ENCODE measurements at places on chromosomes 2 and 18.

DNA sequence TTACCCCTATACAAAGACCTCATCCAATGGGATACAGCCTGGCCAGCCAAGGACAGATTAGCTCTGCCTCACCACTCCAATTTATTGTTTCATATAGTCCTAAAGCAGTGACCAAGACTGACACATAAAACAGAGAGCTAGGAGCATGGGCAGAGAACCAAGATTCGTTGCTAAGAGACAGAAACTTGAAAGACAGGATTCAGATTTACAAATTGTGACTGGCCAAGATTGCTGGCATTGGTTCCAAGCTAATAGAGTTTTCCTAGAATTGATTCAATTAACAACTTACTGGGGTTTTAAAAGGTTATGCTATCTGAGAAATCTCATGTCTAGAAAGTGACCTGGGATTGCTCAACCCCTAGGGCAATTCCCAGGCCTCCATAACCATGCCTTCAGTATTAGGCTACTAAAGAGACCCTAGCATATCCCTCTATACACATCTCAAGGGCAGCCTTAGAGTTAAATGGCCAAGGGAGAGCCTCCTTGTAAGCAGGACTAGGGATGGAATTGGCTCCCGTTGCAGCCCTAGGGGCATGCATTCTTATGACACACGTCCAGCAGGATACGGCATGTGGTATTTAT lies 75.6 kb downstream of the ICOS start:
- DNase-seq, result peak; percentile 22

- DNase-seq, result peak; percentile 65
Measured at GRCh38 chr18:9103376-9103873, 926 bp downstream of the NDUFV2 start.

DNA sequence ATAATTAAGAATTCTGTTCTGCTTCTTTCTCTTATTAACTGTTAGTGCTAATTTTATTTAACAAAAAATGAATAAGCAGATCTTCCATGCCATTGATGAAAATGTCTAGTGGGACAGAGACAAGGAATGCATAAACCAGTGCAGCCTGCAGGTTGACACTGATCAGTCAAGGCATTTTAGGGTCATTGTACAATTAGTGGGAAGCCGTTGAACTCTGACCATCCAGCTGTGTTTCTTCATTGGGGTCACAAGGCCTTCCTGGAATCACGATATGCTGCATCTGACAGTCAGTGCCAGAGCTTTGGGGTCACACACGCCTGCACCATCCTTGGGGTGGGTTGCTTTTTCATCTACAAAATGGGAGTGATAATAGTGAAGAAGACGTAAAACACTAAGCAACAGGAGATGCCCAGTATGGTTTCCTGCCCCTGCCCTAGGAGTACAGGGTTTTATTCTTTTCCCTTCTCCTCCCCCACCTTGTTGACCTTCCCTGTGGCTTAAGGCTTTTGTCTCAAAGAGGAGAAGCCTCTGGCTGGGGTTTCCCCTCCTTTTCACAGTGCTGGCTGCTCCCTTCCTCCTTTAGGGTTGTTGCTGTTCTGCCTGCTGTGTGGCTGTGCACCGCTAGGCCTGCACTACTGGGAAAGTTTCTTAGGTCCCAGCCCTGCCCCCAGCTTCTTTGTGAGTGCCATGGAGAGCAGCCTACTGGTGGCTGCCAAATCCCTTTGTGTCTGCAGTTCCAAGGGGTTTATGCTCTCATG lies 245.6 kb downstream of the TPGS2 start:
- peak; percentile 36 for DNase-seq

DNA sequence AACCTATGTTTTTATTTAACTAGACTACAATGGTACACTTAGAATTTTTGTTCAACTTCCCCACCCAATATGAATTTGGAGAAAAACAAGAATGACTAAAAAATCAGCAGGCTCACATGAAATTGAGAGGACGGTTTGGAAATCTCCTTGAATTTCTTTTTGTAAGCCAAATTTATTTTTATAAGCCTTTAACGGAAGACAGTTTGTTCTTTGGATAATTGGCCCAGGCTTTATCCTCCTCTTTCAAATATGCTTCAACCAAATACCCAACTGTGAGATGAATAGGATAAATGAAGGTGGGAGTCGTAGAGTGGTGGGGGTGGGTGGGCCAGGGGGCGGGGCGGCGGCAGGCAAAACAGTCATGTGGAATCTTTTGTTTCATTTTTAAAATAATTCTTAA lies 60.6 kb downstream of the FMNL2 start:
- no peak for DNase-seq

- DNase-seq, result no peak
Measured at GRCh38 chr2:7867867-7868266, 814.0 kb upstream of the ID2 start.
